ENCODE measurements at places on chromosomes 5 and 9.

- no peak for DNase-seq
These were observed 144.9 kb downstream of the MYO10 start for GRCh38 chr5:16791036-16791705.

- no peak for DNase-seq
These were observed 761 bp downstream of the REEP2 start for GRCh38 chr5:138439477-138440158.

GRCh38 chr5:59522201-59522831 is 371.2 kb downstream of the PDE4D start:
- DNase-seq = no peak

DNA sequence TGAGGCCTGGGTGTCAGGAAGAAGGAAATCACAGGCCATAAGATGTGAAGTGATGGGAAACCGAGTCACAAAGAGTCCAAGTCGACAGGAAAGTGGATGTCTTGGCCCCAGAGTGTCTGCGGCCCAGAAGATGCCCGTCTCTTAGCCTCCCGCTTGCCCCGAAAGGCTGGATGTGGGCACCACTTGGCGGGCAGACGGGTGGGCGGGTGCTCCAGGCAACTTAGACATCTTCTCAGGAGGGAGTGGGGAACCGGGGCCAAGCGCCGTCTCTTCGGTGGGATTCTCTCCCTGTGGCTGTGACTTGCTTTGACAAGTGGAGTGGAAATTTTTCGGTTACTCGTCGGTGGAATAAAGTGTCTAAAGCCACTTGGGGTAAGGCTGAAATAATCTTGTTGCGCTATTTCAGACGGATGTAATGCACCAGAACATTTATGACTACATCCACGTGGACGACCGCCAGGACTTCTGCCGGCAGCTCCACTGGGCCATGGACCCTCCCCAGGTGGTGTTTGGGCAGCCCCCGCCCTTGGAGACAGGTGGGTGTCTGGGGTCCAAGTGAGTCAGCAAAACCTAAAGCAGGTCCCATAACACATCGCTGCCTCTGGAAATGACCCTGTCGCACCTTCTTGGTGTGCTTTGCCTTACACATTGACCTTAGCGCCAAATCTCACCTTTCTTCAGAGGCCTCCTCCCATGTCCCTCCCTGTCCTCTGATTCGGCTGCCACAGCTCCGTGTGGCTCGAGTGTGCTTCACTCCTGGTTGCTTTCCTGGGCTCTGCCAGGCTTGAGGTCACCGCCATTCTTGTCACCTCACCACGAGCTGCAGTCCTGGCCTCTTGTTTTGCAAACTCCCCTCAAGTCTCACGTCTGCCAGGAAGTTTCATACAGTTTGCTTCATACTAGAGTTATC is 20.4 kb upstream of the EXOC3 start:
- no peak for DNase-seq

GRCh38 chr9:91198405-91198804 is 163.3 kb downstream of the AUH start:
- DNase-seq = no peak

- DNase-seq = no peak
These were observed 10.3 kb upstream of the ROR2 start for GRCh38 chr9:91960367-91960766.

GRCh38 chr5:133709209-133709725 is 96.9 kb upstream of the FSTL4 start:
- DNase-seq = no peak

- DNase-seq = no peak
These were observed 91.3 kb downstream of the CAMSAP1 start for GRCh38 chr9:135815830-135816650.
